ENCODE measurements at places on chromosomes 12 and 14. TPM values are rescaled to one million over a fixed set of nuclear protein-coding genes. Genes with fewer than 3 reads are reported as not detected.

Gene IFNG-AS1
- total RNA-seq, result 0.26 TPM

Gene EGLN3
- 0.06 TPM for total RNA-seq

Gene SSTR1
- 0.66 TPM for total RNA-seq

Gene AQP6
- 0.13 TPM for total RNA-seq

Gene CEBPE
- not detected for total RNA-seq

Gene KLRC3
- not detected for total RNA-seq

All from aortic smooth muscle cell (primary cell).